Stimulated activated CD4-positive, alpha-beta T cell treated with anti-CD3 and anti-CD28 coated beads, Interleukin-2, amount 100 ng/mL, for 48 hours (primary cell): ENCODE measurements at places on chromosomes 3 and 15.

DNA sequence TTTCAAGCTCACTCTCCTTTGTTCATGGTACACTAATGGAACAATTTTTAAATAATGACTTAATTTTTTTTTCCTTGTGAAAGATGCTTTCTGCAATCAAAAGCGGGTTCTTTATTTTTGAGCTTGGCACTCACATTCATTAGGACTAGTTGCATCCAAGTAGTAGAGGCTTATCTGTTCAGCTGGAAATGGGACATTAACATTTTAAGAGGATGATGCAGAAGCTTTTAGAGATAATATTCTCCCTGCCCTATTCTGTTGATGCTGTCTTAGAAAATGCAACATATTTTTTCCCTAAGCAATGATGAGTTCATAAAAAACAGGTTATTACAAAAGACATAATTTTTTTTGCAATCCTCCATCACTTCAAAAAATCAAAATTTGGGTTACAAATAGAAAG, 900.6 kb downstream of the NTRK3 start:
- DNase-seq: no peak

DNA sequence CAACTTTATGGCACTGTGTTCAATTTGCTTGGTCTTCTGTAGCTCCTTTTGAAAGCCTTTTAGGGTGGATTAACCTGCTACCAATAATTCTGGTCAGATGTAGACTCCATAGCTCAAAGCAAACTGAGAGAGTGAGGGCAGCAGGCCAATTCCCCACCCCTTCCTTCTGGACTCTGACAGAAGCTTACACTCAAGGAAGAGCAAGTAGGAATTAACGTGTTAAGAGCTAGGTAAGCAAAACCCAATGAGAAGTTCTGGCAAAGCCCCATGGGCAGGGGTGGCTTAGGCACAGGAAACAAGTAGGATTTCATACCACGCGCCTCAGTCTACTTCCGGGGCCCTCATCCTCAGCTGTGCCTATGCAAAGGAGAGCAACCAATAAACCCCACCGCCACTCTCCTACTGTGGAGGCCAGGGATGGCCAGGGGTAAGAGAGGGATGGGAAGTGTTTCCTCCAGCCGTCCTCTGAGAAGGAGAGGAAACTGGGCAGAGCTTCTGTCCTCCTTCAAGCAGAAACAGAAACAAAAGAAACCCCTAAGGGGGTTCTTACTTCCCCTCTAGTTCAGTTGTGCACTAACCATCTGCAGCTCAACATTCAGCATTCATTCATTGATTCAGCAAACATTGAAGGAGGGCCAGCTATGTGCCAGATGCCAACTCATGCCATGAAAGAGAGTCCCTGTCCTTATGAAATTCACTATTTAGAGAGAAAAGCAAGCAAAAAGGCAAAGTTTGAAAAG, 12.6 kb downstream of the CCR5 start:
- DNase-seq: no peak

- DNase-seq: no peak
These were observed 706 bp downstream of the FSIP1 start for GRCh38 chr15:39781967-39782302.

- DNase-seq: no peak
These were observed 7.1 kb upstream of the LARS2 start for GRCh38 chr3:45381168-45381852.

DNA sequence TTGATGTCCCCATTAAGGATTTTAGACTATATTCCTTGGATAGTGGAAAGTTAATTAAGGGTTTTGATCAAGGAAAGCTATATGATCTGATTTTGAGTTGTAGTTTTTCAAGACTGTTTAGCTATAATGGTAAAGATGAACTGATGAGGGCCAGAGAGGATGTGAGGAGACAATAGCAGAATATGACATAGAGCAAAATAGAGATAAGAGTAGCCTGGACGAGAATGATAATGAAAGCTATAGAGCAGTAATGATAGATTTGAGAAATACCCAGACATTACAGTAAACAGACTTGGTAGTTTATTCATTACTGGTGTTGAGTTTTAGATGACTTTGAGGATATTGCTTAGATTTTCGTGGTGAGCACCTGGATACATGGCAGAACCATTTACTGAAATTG, 3.8 kb downstream of the SUCNR1 start:
- DNase-seq: no peak

- no peak for DNase-seq
These were observed 138.4 kb downstream of the RSRC1 start for GRCh38 chr3:158248261-158248660.

- no peak for DNase-seq
These were observed 16.2 kb downstream of the SLC6A6 start for GRCh38 chr3:14418296-14419250.

- DNase-seq: no peak
These were observed 183.8 kb upstream of the TBL1XR1 start for GRCh38 chr3:177381070-177381469.

DNA sequence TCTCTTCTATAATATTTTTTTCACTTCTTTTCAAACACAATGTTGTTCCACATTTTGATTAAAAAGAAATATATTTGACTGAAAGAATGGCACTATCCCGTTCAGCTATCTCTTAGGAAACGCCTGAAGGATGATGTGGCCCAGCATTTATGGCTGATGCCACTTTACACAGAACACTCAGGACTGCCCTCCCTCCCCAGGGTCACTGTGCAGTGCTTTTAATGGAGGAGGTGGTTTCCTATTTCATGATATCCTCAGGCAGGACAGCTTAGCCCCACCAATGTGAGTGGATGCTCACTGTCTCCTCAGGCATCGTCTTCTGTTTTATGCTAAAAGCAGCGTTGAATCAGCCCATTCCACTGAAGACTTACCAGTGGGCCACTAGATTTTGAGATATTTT, 135.9 kb downstream of the KCNAB1 start:
- DNase-seq: no peak

DNA sequence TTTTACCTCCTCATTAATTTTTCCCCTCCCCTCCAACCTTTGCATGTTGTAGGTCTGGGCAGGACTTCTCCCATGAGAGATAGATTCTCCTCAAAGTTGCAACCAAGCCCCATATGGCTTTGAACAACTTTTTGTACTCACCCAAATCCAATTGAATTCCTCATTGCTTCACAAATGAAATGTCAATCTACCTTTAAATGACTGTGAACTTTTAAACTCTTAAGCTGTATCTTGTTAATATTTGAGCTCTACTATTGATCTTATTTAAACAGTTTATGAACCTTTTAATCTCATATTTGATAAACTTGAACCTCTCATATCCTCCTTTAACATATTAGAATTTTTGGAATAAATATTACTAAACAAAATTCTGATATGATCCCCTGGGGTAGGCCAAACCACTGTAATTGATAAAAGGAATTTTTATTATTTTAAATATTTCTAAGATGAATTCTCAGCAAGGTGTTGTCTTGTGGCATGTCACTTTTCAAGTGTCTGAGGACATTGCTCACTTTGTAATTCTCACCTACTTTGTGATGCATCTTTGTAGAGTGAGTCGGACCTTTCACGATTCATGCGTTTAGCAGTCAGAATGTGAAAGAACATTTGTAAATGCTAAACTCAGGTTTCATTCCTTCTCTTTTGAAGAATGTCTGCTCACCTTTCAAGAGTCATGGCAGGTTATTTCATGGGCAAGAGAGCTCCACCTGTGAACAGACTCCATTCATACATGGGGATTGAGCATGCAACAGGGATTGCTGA, 23.4 kb upstream of the GREM1 start:
- no peak for DNase-seq

GRCh38 chr3:133927540-133928066, 31.9 kb upstream of the RAB6B start:
- DNase-seq: peak; percentile 70

DNA sequence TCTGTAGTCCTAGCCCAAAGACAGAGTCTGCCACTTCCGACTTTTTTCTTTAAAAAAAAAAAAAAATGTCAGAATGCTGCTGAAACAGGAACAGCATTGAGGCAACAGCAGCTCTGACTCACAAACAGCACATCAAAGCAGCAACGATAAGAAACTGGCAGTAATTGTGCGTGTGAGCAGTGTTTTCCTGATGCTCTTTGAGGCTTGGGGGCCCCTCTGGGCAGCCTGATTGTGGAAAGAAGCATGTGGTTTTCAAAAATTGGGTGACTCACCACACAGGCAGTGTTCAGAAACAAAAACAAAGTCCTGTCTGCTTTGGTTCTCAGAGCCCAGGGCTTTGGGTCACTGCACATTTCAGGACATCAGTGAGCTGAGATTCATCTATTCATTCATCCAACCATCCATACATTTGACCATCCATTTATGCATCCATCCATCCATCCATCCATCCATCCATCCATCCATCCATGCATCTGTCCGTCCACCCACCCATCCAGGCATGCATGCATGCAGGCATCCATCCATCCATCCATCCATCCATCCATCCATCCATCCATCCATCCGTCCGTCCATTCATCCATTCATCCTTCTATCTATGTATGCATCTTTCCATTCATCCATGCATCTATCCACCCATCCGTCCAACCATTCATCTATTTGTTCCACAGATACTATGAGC, 308.4 kb downstream of the RPLP1 start:
- DNase-seq: peak; percentile 70

- DNase-seq: no peak
These were observed 191.1 kb downstream of the PDZRN3 start for GRCh38 chr3:73433687-73434086.

DNA sequence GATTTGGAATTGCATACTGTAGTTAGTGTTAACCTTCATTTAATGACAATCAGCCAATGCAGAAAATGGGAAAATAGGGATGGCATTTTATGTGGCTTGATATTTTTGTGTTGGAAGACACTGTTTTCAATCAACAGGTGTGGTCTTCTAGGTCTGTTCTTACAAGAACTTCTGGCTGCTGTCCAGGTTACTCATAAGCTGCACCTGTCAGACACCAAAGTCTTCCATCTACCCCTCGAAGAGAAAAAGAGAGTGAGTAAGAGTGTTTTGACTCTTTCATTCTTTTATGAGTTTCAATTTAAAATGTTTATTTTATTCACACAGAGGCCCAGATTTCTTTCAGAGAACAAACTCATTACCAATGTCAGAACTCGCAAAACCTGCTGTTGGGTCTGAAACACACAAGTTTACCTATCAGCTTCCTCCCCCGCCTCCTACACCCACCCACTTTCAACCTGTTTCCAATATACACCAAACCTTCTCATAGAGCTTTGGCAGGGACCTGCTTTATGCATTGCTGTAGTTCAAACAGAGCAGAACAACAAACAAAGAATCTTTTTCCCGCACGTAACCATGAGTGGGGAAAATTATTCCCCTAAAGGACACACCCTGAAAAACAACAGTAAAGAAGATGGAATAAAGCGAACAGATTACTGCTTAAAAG, 767.7 kb upstream of the ALCAM start:
- no peak for DNase-seq

DNA sequence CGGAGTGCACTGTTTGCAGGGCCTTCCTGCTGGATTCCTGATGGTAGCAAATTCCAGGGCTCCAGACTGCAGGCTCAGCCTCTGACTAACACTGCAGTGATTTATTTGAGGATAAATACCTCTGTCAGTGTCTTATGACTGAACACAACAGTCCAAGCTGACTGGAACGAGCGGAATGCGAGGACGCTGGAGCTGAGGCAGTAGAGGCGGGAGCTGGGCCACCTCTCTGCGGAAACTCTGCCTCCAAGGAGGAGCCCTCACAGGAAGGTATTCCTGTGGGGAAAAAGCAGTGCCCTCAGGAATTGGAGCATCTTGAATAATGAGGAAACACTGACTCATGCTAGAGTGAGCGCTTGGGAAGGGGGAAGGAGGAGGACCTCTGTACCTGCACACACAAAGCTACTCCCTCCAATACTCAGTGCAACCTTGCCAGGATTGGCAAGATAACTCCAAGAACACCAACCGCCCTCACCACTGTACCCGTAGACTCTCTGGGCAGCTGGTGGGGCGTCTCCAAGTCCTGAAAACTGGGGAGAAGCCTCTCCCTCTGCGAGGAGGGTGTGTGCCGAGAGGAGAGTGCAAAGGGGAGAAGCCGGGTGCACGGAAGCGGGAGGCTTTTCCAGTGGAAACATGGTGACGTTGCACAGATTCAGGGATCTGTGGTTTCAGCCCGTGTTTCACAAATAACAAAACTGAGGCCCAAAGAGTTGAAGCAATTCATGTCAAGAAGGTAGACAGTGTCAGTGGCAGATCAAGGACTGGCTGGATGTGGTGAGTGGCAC, 43.0 kb downstream of the VGLL4 start:
- no peak for DNase-seq
